ENCODE measurements at places on chromosomes 6 and 20.

DNA sequence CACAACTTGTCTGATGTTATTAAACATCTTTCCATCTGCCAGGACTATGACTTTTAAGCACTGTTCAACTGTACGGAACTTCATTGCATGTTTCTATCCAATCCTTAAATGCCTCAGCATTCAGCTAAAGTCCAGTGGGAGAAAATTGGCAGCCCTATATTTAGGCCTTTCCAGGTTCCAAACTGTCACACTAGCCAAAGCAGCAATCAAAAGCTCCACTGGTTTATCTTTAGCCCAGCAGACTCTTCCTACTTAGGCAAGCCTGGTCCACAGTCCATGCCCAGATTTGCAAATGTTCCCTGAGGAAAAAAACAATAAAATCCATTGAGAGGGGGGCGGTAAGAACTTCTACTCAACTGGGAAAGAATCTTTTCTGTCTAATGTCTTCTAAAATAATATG is 349.1 kb upstream of the GJE1 start:
- no peak for DNase-seq

DNA sequence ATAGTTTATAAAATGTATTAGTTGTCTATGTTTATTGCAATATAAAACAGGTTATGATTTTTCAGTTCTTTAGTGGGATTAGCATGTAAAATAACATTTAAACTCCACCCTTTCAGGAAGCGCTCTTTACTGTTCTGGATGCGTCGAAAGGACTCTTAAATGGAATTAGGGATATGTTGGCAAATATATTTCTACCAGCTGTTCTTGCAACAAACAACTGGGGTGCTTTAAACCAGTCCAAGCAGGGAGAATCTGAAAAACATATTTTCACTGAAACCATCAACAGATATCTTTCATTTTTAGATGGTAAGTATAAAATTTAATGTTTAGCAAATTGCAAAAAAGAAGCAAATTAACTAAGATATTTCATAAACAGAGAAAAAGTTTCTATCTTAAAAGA is 21.8 kb downstream of the DNAH8 start:
- DNase-seq: no peak

- no peak for DNase-seq
These were observed 6.9 kb downstream of the SESN1 start for GRCh38 chr6:109087661-109088264.

DNA sequence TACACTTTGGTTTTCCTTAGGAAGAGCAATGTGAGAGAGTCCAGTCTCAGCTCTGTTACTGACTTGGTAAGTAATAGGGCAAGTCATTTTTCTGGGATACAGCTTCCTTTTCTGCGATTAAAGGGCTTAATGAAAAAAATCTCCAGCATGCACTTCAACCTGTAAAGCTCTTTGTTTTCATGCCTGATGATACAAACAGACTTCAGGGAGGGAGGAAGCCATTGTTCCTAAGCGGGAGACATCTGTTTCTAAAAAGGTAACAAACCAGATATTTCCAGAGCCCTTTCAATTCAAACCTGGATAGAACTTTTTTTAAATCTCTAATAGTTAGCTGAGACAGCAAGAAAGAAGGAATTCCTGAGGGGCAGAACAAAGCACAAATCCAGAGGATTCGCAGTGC is 5.2 kb upstream of the CASS4 start:
- DNase-seq: no peak

GRCh38 chr6:125269328-125269985 is 32.3 kb downstream of the HDDC2 start:
- DNase-seq: no peak

DNA sequence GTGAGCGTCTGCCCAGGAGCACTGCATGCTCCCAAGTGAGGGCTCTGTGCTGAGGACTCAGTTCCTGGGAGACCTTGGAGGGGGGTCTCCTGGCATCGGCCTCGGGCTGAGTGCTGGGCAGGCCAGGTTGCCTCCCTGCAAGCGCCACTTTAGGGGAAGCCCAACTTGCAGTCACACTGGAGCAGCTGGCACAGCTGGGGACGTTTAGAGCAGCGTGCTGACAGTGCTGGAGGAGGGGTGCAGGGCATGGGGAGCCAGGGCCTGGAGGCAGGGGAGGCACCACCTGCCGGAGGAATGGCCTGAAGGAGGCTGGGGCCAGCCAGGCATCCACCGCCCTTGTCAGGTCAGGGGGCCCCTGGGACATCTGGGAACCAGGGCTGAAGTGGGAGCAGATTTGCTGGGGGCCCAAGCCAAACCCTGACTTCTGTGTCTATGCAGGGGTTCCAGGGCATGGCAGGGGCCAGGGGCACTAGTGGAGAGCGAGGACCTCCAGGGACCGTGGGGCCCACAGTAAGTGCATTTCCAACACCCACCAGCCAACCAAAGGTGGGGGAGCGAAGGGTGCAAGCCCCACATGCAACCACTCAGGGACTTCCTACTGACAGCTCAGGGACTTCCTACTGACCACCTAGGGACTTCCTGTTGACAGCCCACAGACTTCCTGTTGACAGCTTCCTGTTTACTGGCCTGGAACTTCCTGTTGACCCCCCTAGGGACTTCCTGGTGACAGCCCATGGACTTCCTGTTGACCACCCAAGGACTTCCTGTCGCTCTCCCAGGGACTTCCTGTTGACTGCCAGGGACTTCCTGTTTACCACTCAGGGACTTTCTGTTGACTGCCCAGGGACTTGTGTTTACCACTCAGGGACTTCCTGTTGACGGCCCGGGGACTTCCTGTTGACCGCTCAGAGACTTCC is 33.6 kb downstream of the COL20A1 start:
- no peak for DNase-seq

GRCh38 chr20:10178727-10179313 is 39.8 kb upstream of the SNAP25 start:
- DNase-seq: no peak

Data from WTC11 (cell line).